ENCODE measurements at places on chromosomes 11 and 22.

GRCh38 chr11:12430954-12431595 is 53.7 kb downstream of the PARVA start:
- no peaks in the 10 kb centered on the region for H3K27me3 ChIP-seq
- peak; percentile 93 for DNase-seq
- peak overlapping the region; percentile 89 for H3K27ac ChIP-seq
- H3K4me3 ChIP-seq: no peak overlapping the region

- H3K4me1 ChIP-seq: no peaks in the 10 kb centered on the region
- no peak overlapping the region for H3K4me3 ChIP-seq
- H3K27me3 ChIP-seq: no peaks in the 10 kb centered on the region
- H3K36me3 ChIP-seq: peaks cover 75% of the 10 kb centered on the region
- no peak overlapping the region for H3K27ac ChIP-seq
Observed at GRCh38 chr11:216081-216974, 8.8 kb downstream of the RIC8A start.

DNA sequence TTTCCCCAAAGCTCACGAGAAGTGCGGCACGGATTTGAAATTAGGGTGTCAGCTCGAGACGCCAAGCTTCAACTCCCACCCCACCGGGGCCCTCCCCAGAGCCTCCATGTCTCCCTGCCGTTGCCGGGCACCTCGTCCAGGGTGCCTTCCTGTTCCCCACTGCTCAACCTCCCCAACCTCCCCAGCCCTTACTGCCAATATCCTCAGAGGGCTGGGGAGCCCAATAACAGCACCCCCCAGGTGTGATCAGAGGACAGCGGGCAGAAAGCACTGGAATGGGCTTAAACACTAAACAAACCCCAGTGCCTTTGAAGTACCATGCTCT is 1336.4 kb downstream of the TBC1D22A start:
- no peaks in the 10 kb centered on the region for H3K27me3 ChIP-seq
- H3K36me3 ChIP-seq: no peaks in the 10 kb centered on the region
- no peak for DNase-seq
- no peaks in the 10 kb centered on the region for H3K4me1 ChIP-seq

- no peak overlapping the region for H3K4me3 ChIP-seq
- no peak for DNase-seq
- H3K36me3 ChIP-seq: no peaks in the 10 kb centered on the region
- no peaks in the 10 kb centered on the region for H3K27me3 ChIP-seq
- no peaks in the 10 kb centered on the region for H3K4me1 ChIP-seq
Observed at GRCh38 chr11:17572359-17572690, 25.3 kb downstream of the OTOG start.

GRCh38 chr11:120882175-120882574 is 141.7 kb upstream of the TBCEL start:
- H3K27ac ChIP-seq: no peak overlapping the region
- H3K4me1 ChIP-seq: peaks cover 32% of the 10 kb centered on the region
- no peaks in the 10 kb centered on the region for H3K27me3 ChIP-seq
- DNase-seq: no peak
- H3K36me3 ChIP-seq: no peaks in the 10 kb centered on the region
- H3K4me3 ChIP-seq: no peak overlapping the region

DNA sequence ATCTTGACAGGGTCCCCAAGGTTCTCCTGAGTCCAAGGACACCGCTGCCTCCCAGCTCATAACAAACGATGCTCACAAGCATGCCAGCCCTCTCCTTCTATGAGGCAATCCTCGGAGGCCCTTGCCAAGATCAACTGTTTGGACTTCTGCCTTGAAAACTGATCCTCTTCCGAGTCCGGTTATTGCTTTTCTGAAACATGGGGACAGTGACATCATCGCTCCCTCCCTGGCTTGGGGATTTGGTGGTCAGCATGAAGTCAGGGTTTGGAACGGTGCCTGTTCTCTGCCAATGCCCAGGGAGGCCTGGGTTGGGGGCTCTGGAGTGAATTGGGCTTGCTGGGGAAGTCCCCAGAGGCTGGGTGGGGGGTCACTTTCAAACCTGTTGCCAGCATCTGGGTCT is 149.3 kb downstream of the FBXO7 start:
- no peak overlapping the region for H3K4me3 ChIP-seq
- no peaks in the 10 kb centered on the region for H3K36me3 ChIP-seq
- peaks cover 57% of the 10 kb centered on the region for H3K4me1 ChIP-seq

- no peaks in the 10 kb centered on the region for H3K36me3 ChIP-seq
- H3K27ac ChIP-seq: peak overlapping the region; percentile 99
- no peaks in the 10 kb centered on the region for H3K27me3 ChIP-seq
- no peak overlapping the region for H3K4me3 ChIP-seq
- H3K4me1 ChIP-seq: peaks cover 56% of the 10 kb centered on the region
Observed at GRCh38 chr22:46042786-46043185, 65.8 kb upstream of the WNT7B start.

- no peaks in the 10 kb centered on the region for H3K27me3 ChIP-seq
Observed at GRCh38 chr11:9200471-9200870, 64.7 kb downstream of the DENND5A start.

- no peak overlapping the region for H3K4me3 ChIP-seq
- H3K27ac ChIP-seq: no peak overlapping the region
- H3K36me3 ChIP-seq: no peaks in the 10 kb centered on the region
Observed at GRCh38 chr11:96279018-96279895, 63.7 kb downstream of the MAML2 start.

GRCh38 chr11:130118636-130119387 is 40.8 kb upstream of the ST14 start:
- no peak overlapping the region for H3K27ac ChIP-seq
- H3K27me3 ChIP-seq: no peaks in the 10 kb centered on the region
- DNase-seq: no peak
- H3K4me1 ChIP-seq: no peaks in the 10 kb centered on the region

Data from tibial artery (tissue), 4 donors.